ENCODE measurements at places on chromosomes 13 and 19.

DNA sequence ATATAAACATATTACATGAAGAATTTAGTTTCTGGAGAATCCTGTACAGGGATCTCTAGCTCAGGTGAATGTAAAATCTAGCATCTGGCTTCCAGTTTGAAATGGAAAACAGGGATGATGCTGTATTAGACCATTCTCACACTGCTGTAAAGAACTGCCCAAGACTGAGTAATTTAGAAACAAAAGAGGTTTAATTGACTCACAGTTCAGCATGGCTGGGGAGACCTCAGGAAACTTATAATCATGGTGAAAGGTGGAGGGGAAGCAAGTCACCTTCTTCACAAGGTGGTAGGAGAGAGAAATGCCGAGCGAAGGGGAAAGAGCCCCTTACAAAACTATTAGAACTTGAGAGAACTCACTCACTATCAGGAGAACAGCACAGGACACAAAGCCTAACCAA lies 17.0 kb upstream of the N4BP2L2 start:
- no peak for DNase-seq

- no peak for DNase-seq
Measured at GRCh38 chr13:88196106-88196505, 524.9 kb downstream of the SLITRK5 start.

DNA sequence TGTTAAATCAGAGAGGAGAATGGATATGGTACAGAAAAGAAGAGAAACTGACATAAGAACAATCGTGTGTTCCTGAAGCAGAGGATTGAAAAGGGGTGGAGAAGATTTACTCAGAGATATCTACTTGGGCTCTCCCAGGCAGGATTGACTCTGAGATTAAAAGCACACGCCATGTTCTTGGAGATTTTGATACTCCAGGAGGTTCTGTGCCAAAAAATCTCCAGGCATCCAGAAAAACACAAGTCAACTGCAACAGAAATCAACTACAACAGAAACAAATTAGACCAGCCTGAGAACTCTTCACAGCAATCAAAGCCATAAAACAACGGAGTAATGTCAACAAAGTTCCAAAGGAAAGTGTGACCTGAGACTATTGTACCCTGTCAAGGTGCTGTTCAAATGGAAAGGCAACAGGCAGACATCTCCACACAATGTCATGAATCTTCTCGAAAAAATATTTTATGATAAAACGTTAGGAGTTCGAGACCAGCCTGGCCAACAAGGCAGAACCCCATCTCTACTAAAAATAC lies 104.2 kb downstream of the UBL3 start:
- DNase-seq = no peak

- DNase-seq = no peak
Measured at GRCh38 chr19:7333198-7334118, 15.3 kb upstream of the ARHGEF18 start.

GRCh38 chr19:334296-335071 lies 10.1 kb downstream of the MIER2 start:
- no peak for DNase-seq

Data from right hindlimb (tissue), 1 donor.